Activated B cell treated with CpG ODN at 0.5 μM for 24 hours (primary cell): ENCODE measurements at places on chromosomes 5 and 9. TPM values are rescaled to one million over a fixed set of nuclear protein-coding genes. Genes with fewer than 3 reads are reported as not detected.

Gene FCN2
- not detected in 2 replicates for total RNA-seq

Gene PCDHGA7
- 1.3 and 1.6 TPM in 2 replicates for total RNA-seq

Gene PTGDS
- total RNA-seq: not detected in 2 replicates

Gene INSL6
- total RNA-seq: not detected in 2 replicates

Gene HEMGN
- total RNA-seq: 0.11 TPM in 1 of 2 replicates, not detected in the other

Gene ELOVL7
- total RNA-seq: 0.32 and 0.69 TPM in 2 replicates

Gene PCDHA11
- not detected in 2 replicates for total RNA-seq

Gene DNAI1
- total RNA-seq: not detected in 2 replicates

Gene CDC20B
- total RNA-seq: not detected in 2 replicates

Gene MAMDC4
- total RNA-seq: 5.2 and 6.1 TPM in 2 replicates

Gene C5
- total RNA-seq: 3.2 and 3.5 TPM in 2 replicates

Gene PCDHGA12
- total RNA-seq: 1.3 and 1.6 TPM in 2 replicates

Gene CDH9
- not detected in 2 replicates for total RNA-seq

Gene TSPAN17
- total RNA-seq: 20.7 and 27.7 TPM in 2 replicates

Gene SPATA31A3
- total RNA-seq: not detected in 2 replicates

Gene DYNC2I2
- total RNA-seq: 58.0 and 60.2 TPM in 2 replicates

Gene SHLD3
- total RNA-seq: 5.7 and 6.2 TPM in 2 replicates

Gene SPTLC1
- 40.8 and 41.0 TPM in 2 replicates for total RNA-seq

Gene EGFLAM
- not detected in 2 replicates for total RNA-seq

Gene PCDHGA9
- total RNA-seq: 1.1 and 1.3 TPM in 2 replicates

Gene TSSK1B
- not detected in 2 replicates for total RNA-seq

Gene WDR38
- total RNA-seq: not detected in 2 replicates

Gene ARL14EPL
- not detected in 2 replicates for total RNA-seq

Gene SLC27A4
- total RNA-seq: 13.6 and 14.4 TPM in 2 replicates

Gene ABHD17B
- 17.0 and 18.6 TPM in 2 replicates for total RNA-seq

Gene SLC25A2
- 2.6 and 3.9 TPM in 2 replicates for total RNA-seq

Gene PCDH1
- not detected in 2 replicates for total RNA-seq

Gene NUTM2G
- not detected in 2 replicates for total RNA-seq

Gene EMB
- total RNA-seq: 70.2 and 72.1 TPM in 2 replicates

Gene ARHGEF39
- 0.59 and 0.89 TPM in 2 replicates for total RNA-seq

Gene DNAJC25
- total RNA-seq: 3.5 and 4.3 TPM in 2 replicates

Gene RAB3C
- total RNA-seq: 0.47 TPM in 1 of 2 replicates, not detected in the other

Gene SPINK6
- total RNA-seq: not detected in 2 replicates

Gene CREBRF
- 31.4 and 37.4 TPM in 2 replicates for total RNA-seq

Gene FSD1L
- total RNA-seq: 10.2 and 12.4 TPM in 2 replicates

Gene C5orf58
- total RNA-seq: not detected in 2 replicates

Gene DMRTA1
- total RNA-seq: not detected in 2 replicates

Gene SHISAL2B
- not detected in 2 replicates for total RNA-seq

Gene TERT
- 0.22 and 0.35 TPM in 2 replicates for total RNA-seq

Gene FRMPD1
- 0.07 TPM in 1 of 2 replicates, not detected in the other for total RNA-seq

Gene SPATA9
- not detected in 2 replicates for total RNA-seq

Gene RGS14
- total RNA-seq: 50.6 and 58.3 TPM in 2 replicates

Gene SLC1A3
- 0.44 and 0.82 TPM in 2 replicates for total RNA-seq

Gene CFAP77
- not detected in 2 replicates for total RNA-seq

Gene KCNIP1
- total RNA-seq: not detected in 2 replicates

Gene GLDC
- total RNA-seq: 2.3 and 2.6 TPM in 2 replicates

Gene LECT2
- total RNA-seq: not detected in 2 replicates

Gene GPX8
- not detected in 2 replicates for total RNA-seq

Gene PLK2
- total RNA-seq: 10.4 and 10.9 TPM in 2 replicates

Gene MYOZ3
- total RNA-seq: 0.18 TPM in 1 of 2 replicates, not detected in the other

Gene PCDHA13
- total RNA-seq: not detected in 2 replicates
